ENCODE measurements at places on chromosomes 11 and 22. TPM values are rescaled to one million over a fixed set of nuclear protein-coding genes. Genes with fewer than 3 reads are reported as not detected.

Gene FAM227A
- total RNA-seq = 0.41 TPM

Gene SGSM1
- total RNA-seq = not detected

Gene PRR5L
- not detected for total RNA-seq

Gene CHST1
- total RNA-seq = not detected

- peak; percentile 92 for DNase-seq
These were observed 29.2 kb downstream of the SC5D start for GRCh38 chr11:121321614-121322243.

DNA sequence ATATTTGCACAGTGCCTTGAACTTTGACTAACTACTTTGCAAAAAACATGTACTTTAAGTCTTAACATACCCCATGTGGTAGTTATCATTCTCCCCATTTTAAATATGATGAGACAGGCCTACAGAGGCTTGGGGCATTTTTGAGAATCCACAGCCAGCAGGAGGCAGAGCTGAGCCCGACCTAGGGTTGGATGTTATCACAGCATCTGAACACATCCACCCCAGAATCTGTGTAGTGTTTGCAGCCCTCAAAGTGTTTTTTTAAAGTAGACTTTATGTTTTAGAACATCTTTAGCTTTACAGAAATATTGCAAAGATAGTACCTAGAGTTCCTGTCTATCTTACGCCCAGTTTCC lies 17.6 kb downstream of the OTOG start:
- DNase-seq = no peak

DNA sequence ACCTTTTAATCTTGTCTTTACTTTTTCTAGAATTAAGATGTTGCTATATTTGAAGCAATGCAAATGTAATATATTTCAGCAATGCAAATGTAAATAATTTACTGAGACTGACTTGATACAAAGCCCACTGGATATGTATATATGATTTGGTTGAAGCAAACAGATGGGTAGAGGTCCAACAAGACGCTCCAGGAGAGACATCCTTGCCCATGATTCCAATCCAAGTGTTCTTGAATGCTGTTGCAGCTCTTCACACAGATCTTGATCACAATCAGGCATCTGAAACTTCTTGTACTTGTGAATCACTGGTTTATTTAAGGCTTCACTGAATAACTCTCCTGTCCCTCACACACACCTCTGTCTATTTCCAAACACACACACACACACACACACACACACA lies 507.0 kb downstream of the LRRC4C start:
- no peak for DNase-seq

DNA sequence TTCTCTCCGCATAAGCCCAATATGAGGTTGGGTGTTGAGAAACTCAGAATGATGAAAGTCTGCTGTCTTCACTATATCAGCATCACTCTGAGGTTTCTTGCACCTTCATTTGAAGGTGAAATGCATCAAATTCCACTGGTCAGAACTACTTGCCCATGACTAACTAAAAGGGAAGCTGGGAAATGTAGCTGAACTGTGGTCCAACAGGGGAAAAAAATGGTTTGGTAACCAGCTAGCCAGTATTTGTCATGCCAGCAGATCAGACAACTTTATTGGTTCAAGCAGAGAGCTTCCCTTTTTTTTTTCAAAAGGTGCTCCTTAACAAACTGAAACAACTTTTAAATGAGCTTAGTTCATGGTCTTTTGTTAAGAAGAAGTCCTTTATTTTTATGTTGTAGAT lies 14.2 kb upstream of the PIK3C2A start:
- DNase-seq = no peak

- DNase-seq = peak; percentile 47
These were observed 109.4 kb downstream of the GRIA4 start for GRCh38 chr11:105719073-105719822.

GRCh38 chr11:65476632-65477148 lies 22.2 kb upstream of the MALAT1 start:
- peak; percentile 33 for DNase-seq

- DNase-seq = no peak
These were observed 17.9 kb upstream of the NUCB2 start for GRCh38 chr11:17258670-17259069.

GRCh38 chr11:46249103-46249937 lies 28.1 kb upstream of the CREB3L1 start:
- no peak for DNase-seq

DNA sequence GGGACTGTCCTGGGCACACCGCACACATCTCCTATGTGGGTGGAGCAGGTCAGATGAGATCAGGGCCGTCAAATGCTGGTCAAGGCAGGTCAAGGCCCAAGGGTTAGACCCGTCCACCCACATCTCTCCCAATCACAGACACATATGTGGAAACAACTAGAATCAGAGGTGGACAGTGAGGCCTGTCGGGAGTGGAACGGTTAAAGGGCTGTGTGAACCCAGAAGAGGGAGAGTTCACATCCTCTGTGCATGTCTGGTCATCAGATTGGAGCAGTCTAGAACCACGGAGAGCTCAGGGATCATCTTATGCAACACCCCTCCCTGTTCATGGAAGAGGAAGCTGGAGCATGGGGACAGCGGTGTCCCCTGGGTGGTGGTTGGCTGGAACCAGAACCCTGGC lies 5.9 kb downstream of the ARL2 start:
- DNase-seq = no peak

All from G401 (cell line).